ENCODE measurements at places on chromosomes 5 and 9. TPM values are rescaled to one million over a fixed set of nuclear protein-coding genes. Genes with fewer than 3 reads are reported as not detected.

- DNase-seq, result no peak
Measured at GRCh38 chr5:169762338-169763095, 125.4 kb downstream of the DOCK2 start.

DNA sequence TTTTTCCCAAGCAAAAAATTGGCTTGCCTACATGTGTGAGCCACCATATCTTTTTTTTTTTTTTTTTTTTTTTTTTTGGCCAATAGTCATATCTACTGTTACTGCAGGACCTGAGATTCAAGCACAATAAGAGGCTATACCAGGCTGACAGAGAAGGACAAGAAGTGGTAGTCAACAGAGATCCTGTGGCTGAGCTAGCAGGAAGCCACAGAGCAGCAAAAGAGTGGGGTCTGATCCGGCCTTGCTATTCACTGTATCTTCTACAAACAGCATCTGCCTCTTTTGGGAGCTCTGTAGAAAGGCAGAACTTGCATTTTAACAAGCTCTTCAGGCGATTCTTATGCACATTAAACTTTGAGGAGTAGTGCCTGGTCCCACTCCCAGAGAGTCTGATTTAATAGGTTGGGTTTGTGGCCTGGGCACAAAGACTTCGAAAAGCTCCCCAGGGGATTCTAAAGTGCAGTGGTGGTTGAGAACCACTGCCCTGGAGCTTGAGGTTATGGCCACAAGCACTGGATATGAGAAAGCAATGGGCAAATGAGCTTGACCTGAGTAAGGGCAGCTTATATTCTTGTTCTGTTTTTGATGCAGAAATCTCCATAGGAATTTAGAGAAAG lies 162.8 kb downstream of the PIK3R1 start:
- DNase-seq, result peak; percentile 44

The GABBR2 gene
- total RNA-seq, result not detected

- DNase-seq, result no peak
Measured at GRCh38 chr5:144195448-144195847, 24.8 kb downstream of the KCTD16 start.

The PCDHA1 gene
- not detected for total RNA-seq

GRCh38 chr5:156934450-156935211 lies 28.4 kb downstream of the TIMD4 start:
- DNase-seq, result peak; percentile 76

GRCh38 chr5:134510970-134511795 lies 14.3 kb upstream of the JADE2 start:
- no peak for DNase-seq

DNA sequence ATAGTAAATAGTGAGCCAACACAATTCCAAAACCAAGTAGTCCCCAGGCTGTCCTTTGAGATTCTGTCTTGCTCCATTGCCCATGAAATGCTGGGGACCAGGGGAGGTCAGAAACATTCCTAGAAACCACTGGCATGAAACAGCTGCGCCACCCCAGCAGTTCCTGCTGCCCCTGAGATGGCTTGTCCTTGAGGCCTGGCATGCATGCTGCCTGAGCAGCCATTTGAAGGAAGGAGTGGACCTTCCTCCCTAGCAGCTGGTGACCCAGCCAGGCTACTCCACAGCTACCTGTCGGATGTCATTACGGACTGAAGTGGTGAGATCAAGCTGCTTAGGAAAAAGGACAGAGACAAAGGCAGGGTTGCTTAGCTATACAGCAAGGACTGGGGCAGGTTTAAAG lies 260.6 kb downstream of the DENND1A start:
- DNase-seq, result no peak

The SPATA31E1 gene
- total RNA-seq, result not detected

- no peak for DNase-seq
Measured at GRCh38 chr5:136886608-136887007, 521.3 kb upstream of the TRPC7 start.

- peak; percentile 42 for DNase-seq
Measured at GRCh38 chr9:114339130-114339908, 9.7 kb downstream of the ORM2 start.

The PCDHB9 gene
- total RNA-seq, result not detected

The PLEKHG4B gene
- 0.10 TPM for total RNA-seq

DNA sequence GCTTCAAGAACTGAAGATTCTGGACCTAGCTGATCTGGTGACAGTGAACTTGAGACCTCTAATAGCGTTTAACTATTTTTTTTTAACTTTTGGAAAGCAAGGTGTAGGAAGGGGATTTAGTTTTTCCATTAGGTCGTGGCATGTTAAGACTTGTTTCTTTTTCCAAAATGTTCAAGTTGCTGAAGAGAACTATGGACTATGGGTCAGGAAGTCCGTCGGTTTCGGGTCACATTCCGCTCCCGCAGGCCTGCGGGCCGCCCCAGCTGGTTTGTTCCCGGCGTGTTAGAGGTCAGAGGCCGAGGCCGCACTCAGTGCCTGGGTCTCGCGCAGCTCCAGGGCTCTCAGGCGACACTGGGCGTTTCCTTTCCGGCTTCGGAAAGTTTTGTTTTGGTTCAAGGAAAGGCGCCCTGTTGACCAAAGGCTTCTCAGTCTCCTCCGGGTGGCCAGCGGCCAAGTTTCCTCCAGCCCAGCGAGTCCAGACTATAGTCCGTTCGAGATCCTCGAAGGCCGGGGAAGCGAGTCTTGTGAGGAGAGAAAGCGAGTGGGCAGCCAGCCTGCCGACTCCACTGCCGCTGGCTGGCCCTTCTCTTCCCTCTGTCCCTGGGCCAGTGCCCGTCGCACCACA lies 586 bp upstream of the FCHO2 start:
- DNase-seq, result peak; percentile 17

DNA sequence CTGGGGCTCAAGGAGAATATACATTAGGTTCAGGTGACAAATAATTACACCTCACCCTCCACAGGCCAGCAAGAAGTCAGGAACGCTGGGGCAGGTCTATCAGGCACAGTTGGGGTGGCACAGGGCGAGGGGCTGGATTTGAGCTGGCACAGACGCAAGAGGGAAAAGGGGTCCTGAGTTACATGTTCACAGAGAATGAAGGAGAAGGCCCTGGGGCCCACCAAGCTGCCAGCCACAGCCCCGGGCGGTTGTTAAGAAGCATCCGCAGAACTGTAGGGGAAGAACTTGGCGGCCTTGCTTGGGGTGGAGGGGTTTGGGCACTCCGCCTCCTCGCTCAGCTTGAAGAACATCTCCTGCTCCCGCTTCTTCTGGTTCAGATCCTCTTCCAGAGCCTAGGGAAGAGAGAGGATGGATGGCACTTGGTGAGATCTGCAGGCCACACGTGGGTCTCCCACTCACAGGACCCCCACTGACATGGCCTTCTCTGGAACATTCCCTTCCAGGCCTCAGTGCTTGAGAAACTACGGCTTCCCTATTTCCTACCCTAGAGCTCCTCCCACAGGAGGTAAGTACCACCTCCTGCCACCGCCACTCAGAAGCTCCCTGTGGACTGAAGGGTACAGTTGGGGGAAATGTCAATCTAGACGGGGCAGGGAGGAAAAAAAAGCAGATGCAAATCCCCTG lies 38.3 kb upstream of the FBXW11 start:
- no peak for DNase-seq

- no peak for DNase-seq
Measured at GRCh38 chr5:7663808-7664207, 187.1 kb downstream of the CFAP90 start.

The ASPN gene
- not detected for total RNA-seq

DNA sequence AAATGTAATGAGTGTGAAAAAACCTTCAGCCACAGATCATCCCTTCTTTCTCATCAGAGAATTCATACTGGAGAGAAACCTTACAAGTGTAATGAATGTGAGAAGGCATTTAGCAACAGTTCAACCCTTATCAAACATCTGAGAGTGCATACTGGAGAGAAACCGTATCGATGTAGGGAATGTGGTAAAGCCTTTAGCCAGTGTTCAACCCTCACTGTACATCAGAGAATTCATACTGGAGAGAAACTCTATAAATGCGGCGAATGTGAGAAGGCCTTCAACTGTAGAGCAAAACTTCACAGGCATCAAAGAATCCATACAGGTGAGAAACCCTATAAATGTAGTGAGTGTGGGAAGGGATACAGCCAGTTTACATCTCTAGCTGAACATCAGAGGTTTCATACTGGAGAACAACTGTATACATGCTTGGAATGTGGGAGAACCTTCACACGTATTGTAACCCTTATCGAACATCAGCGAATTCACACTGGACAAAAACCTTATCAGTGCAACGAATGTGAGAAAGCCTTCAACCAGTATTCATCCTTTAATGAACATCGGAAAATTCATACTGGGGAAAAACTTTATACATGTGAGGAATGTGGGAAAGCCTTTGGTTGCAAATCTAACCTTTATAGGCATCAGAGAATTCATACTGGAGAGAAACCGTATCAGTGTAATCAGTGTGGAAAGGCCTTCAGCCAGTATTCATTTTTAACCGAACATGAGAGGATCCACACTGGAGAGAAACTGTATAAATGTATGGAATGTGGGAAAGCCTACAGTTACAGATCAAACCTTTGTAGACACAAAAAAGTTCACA lies 19.2 kb downstream of the ZNF354C start:
- DNase-seq, result no peak

The CDH6 gene
- not detected for total RNA-seq

The KIF4B gene
- not detected for total RNA-seq

The CKMT2 gene
- not detected for total RNA-seq

GRCh38 chr9:137396634-137397367 lies 26.2 kb downstream of the EXD3 start:
- no peak for DNase-seq

The CAMK2A gene
- not detected for total RNA-seq

The S100Z gene
- 2.2 TPM for total RNA-seq

The MAP1B gene
- 0.06 TPM for total RNA-seq

DNA sequence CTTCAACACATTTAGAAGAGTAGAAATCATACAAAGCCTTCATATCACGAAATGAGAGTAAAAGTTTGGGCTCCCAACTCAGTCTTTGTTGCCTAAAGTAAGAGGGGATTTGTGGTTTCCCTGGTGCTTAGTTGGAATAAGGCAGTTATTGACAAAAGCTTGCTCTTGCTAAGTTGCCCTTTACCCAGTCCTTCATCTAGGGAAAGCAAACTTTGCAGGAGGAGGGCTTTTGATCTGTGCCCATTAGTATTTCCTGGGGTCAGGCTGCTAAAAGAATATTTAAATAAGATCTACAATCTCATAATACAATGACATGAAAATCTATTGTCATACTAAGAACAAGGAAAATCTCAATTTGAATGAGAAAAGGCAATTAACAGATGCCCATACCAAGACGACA lies 84.1 kb upstream of the ACO1 start:
- DNase-seq, result no peak

DNA sequence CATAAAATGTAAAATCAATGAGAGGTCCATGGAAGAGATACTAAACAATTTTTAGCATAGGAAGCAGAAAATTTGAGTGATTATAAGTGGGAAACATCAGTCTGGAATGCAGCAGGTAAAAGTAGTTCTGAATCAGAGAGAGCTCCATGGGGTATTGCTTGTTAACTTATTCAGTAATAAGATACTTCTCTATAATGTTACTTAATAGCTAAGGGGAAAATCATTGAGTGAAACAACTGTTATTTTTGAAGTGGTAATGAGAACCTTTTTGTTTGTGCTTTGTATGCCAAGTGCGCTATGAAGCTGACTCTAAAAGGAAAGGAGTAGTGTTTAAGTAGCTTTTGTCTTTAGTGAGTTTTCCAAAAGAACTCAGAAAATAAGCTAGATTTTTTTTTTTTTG lies 95.2 kb downstream of the ERBIN start:
- no peak for DNase-seq

The HSDL2 gene
- 24.1 TPM for total RNA-seq

GRCh38 chr9:68599826-68600225 lies 59.1 kb upstream of the TMEM252 start:
- DNase-seq, result no peak

The TYRP1 gene
- total RNA-seq, result not detected

- DNase-seq, result peak; percentile 75
Measured at GRCh38 chr5:181173420-181174342, 26.3 kb downstream of the OR2V2 start.

The GABRA1 gene
- not detected for total RNA-seq

DNA sequence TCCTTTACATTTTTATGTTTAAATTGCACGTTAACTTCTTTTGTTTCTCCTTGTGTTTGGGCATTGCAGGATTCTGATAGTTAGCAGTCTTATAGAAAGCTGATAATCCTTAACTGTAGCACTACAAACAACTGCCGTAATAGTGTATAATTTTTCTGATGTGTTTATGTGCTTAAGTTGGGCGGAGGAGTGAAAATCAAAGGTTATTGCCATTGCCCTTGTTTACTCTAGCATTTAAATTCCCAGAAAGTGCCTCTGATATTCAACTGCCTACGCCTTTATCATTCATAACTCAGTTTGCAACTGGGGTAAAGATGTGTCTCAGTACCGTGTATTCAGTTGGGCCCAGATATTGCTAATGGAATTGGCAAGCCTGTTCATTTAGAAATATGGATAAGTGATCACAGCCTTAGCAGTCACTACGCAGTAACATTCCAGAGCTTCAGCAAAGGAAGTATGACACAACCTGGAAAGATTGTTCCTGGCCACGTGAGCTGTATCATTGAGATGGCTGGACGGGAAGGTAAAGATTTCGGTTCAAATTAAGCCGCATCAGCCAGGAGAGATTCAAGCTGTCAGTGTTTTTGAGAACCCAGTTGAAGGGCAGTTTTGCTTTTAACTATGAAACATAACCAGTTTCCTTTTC lies 28.1 kb upstream of the LRRTM2 start:
- DNase-seq, result no peak

DNA sequence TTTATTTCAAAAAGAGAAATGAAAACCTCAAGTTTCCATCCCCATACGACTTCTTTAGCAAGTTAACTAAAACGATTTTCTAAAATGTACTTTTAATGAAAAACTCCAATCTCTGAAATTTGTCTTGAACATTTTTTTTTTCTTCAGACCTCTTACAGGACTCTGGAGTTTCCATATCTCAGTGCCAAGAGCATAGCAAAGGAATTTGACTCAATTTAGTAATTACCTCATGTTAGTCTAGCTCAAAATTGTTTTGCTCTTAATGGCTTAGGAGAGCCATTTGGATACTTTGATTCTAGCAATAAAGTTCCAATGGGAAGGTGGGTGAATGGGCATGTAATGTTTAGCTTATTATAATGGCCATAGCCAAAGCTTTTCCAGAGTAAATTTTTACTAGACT lies 26.0 kb upstream of the SPATA31D4 start:
- no peak for DNase-seq

DNA sequence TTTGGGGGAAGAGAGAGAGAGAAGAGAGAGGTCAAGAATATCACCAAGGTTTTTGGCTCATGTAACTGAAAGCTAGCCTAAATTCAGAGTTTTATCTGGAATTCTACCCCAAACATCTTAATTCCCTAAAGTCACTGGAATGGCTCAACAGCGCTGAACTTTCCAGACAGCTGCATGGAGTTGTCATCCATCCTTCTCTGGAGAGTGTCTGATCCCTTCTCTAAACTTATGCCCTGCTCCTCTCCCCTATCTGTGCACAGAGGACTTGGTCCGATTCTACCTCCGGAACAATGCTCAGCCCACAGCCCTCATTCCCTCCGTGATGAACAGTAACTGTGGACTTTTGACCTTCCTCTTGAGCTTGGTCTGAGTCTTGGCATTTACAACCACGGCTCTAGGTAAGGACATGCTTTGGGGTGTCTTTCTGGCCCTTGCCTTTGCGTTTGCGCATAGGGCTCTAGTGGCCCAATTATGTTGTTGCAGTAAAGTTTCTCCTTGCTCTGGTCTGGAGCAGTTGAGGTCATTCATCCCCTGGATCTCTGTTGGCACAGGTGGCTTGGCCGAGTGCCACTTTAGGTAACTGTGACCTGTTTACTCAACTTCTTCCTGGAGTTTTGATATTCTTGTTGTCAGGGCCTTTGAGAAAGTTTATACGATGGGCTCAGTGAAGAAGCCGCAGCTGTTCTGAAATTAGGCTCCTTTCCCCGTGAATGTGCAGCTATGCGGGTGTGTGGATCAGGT lies 18.3 kb upstream of the CD180 start:
- DNase-seq, result no peak

GRCh38 chr9:16974436-16974835 lies 104.0 kb upstream of the BNC2 start:
- DNase-seq, result no peak
